ENCODE measurements at places on chromosomes 1 and 21.

DNA sequence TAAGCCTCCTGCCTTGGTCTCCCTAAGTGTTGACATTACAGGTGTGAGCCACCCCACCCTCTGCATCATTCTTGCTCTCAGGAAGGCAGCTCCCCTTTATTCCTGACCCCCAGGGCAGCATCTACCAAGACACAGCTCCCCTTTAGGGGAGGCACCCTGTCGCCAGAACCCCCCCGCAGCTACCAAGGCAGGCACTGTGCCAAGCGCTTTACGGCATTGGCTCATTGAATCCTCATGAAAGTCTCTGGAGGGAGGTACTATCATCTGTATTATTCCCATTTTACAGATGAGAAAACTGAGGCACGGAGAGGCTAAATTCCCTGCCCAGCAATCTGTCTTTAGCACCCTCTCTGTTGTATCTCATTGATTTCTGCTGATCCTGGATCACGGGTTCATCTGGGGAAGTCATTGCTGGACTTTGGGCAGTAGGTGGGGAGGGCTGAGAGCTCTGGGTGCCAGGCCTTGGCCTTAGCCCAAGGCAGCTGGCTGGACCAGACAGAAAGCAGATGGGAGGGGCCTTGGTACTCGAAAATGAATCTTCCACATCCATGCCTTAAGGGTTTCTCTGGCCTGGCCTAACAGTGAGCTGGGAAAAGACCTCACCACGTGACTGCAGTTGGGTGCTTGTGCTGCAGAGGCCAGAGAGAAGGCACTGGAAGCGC lies 5.9 kb downstream of the PLOD1 start:
- no peak for DNase-seq

- no peak for DNase-seq
Observed at GRCh38 chr1:226063977-226064815, 1.7 kb downstream of the H3-3A start.

DNA sequence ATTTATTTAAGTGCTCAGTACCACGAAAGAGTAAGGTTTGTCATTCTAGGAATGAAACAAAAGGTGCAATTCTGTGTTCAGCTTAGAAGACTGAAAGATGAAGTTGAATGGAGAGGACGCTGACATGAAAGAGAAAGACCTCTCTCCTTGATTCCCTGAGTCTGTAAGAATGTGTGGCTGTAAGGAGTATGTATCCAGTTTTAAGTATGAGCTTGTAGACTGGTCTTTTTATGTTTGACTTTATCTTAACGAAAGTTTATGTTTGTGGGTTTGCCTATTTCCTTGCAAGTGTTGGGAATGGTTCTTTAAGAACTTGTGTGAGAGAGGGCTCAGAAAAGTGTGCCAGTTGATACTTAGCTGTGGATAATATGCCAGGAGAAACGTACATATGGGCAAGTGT lies 1.4 kb downstream of the CHD1L start:
- no peak for DNase-seq

DNA sequence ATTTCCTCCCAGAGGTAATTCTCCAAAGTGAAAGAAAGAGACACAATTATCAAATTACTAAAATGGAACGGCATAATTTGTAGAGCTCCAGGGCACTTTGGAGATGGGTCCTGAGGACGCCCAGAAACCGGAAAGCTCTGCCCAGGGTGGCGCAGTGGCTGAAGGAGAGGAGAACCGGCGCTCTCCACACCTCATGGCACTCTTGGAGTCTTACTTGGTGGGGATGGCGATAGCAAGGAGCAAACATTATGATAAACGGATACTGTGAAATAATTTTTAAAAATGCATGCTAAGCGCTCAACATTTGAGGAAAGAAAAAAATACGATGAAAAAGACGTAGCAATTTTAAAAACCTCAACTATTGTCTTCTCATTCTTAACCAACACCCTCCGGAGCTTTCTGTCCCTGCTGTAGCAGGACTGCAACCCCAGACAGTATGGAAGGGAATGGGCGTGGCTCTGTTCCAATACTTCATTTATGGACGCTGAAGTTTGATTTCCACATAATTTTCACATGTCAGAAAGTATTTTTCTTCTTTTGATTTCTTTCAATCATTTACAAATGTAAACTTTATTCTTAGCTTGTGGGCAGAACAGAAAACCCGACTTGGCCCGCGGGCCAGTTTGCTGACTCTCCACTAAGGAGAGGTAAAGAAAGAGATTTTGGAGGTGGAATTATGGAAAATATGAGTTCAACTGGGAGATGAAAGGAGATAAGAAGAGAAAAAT lies 1.1 kb downstream of the S100A11 start:
- no peak for DNase-seq

DNA sequence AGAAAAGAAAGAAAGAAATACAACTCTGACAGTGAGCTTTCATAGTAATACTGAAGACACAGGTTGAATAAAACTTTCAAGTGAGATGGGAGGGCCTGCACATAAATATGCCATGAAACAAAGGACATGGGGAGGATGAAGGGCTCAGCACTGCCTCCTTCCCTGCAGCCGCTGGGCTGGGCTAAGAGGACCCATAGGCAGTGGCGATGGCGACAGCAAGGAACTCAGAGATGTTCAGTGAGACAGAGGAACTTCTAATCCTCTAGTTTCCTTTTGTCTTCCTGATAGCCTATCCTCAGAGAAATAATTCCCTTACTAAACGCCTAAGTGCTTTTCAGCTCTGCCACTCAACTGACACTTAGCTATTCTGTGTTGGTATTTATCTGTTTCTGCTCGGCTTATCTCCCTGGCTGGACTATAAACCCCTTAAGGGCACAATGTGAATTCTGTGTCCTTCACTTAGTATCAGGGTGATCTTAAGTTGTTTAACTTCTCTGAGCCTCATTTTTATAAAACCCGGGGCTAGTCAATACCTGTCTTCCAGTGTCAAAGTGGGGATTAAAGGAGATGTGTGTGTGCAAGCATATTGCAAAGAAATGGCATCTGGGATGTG lies 24.4 kb upstream of the IER5 start:
- no peak for DNase-seq

DNA sequence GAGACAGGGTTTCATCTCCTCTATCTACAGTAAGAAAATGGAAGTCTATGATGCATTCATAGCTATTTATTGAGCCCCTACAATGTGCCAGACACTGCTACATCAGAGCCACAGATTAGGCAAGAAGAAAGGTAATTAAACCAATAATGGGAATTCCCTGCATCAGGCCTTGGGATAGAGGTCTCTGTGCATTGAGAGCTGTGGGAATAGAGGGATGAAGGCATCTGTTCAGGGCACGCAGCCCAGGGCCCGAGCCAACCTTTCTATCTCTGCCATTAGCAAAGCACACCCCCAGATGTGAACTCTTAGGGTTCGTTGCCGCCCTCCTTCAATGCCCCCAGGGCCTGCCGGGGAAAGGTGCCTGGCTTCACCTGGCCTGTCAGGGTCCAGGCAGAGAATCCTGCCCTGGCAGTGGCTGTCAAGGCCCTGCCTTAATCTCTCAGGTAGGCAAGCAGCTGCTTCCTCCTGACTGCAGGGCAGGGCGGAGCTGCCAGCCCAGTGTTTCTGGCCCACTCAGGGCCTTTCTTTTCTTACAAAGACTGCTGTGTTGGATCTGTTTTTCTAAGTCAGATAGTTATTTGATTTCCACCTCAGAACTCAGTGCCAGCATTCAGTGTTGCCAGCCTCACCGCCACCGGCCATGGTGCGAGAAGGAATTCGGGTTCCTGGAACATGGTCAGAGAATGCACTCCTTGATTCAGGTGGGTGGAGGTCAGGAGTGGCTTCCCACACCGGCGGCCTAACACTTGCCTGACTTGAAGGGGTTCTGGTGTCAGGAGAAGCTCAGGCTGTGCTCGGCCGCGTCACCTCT lies 76.1 kb downstream of the PGM1 start:
- no peak for DNase-seq

GRCh38 chr21:46119144-46119636 lies 21.3 kb downstream of the COL6A2 start:
- DNase-seq, result no peak

GRCh38 chr1:34292472-34292871 lies 115.8 kb downstream of the C1orf94 start:
- no peak for DNase-seq

DNA sequence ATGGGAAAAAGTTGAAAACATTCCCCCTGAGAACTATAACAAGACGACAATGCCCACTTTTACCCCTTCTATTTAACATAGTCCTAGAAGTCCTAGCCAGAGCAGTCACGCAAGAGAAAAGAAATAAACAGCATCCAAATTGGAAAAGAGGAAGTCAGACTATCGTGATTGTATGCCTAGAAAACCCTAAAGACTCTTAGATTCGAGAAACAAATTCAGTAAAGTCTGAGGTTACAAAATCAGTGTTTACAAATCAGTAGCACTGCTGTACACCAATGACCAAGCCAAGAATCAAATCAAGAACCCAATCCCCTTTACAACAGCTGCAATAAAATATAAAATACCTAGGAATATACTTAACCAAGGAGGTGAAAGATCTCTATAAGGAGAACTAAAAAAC lies 72.4 kb downstream of the POU2F1 start:
- no peak for DNase-seq

DNA sequence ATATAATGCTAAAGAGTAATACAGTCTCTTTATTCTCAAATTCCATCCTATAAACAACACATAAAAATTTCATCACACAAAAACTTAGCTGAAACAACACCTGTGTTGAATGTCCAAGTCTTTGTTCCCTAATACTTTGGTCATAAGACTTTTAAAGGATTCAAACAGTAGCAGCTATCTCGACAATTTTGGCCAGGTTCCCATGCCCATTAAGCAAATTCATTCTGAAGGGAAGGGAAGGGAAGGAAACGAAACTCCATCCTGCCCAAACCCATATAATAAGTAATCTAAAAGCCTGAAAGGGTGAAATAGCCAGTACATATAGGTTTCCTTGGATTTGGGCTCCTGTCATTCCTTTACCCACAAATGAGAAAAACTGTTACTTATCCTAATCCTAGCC lies 7.5 kb downstream of the IVNS1ABP start:
- no peak for DNase-seq

- DNase-seq, result no peak
Observed at GRCh38 chr1:78142736-78143135, 97.0 kb downstream of the GIPC2 start.

GRCh38 chr1:230857077-230857476 lies 11.2 kb downstream of the C1orf198 start:
- no peak for DNase-seq

GRCh38 chr1:67830226-67830625 lies 3.0 kb downstream of the GNG12 start:
- no peak for DNase-seq

GRCh38 chr1:233144434-233144833 lies 151.1 kb downstream of the PCNX2 start:
- DNase-seq, result no peak

GRCh38 chr1:46070164-46070814 lies 62.1 kb downstream of the PIK3R3 start:
- DNase-seq, result no peak

DNA sequence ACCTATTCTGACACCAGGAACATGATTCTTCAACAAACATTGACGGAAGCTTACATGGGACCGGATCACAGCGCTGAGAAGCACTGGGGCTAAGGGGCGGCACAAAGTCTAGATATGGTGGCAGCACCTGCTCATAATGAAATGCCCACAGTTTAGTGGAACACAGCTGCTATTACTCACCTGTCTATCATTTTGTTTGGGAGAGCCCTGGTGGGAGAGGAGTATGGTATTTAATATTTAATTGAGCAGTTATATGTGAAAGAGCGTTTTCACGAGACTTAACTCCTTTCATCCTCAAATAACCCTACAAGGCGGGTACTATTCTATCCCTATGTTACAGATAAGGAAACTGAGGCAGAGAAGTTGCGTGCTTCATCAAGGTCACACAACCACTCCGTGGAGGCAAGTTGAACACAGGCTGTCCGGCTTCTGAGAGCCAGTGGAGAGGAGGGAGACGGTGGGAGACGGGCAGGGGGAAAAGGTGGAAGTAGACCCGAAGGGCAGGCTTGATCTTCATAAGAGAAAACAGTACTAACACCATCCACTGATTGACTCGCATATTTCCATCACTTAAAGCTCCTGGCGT lies 790 bp upstream of the TSNAX start:
- no peak for DNase-seq

DNA sequence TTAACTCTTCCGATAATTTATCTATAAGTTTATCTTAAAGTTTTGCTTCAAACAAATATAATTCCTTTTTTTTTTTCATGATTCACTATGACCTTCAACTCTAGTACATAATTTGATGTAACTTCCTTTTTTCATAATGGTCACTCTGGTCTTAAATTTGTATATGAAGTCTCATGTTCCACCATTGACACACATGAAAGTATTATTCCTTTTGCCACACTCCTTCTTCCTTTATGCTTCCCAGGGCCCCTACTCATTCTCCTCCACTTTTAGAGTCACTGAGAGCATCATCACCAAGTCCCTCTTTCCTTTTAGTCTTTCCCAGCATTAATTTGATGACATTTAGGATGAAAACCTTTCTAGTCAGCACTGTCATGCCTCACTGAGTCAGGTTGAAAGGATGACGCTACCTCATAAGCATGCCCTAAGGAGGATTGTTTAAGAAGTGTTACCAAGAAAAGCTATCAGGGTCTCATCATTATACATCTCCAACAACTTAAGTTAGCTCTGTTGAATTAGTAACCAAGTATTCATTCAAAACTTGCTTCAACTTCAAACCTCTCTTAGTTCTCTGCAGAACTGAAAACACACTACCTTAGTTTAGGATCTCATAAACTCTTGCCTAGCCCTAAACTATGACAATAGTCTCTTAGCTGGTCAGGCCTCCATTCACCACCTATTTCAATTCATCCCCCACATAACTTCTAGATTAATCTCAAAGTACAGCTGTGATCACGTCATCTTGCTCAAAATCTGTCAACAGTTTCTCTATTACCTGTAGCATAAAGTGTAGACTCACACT lies 14.5 kb downstream of the AUNIP start:
- DNase-seq, result no peak

GRCh38 chr1:175221557-175222175 lies 29.1 kb upstream of the KIAA0040 start:
- DNase-seq, result no peak

GRCh38 chr21:46413365-46413696 lies 45.4 kb upstream of the DIP2A start:
- DNase-seq, result no peak

- DNase-seq, result no peak
Observed at GRCh38 chr1:246338546-246338945, 168.5 kb downstream of the SMYD3 start.

DNA sequence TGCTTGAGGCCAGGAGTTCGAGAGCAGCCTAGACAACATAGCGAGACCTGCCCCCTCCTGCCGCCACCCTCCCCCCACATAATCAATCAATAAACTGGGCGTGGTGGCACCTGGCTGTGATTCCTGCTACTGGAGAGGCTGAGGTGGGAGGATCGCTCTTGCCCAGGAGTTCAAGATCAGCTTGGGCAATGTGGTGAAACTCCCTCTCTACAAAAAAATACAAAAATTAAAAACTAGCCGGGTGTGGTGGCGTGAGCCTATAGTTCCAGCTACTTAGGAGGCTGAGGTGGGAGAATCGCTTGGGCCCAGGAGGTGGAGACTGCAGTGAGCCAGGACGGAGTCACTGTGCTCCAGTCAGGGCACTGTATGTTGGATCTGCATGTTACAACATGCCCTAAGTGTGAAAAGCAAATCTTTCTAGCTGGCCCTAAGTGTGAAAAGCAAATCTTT lies 7.0 kb upstream of the MDM4 start:
- no peak for DNase-seq
